ENCODE measurements at places on chromosomes 11 and 22. TPM values are rescaled to one million over a fixed set of nuclear protein-coding genes. Genes with fewer than 3 reads are reported as not detected.

- no peak for DNase-seq
- no peaks in the 10 kb centered on the region for H3K36me3 ChIP-seq
- H3K4me3 ChIP-seq = no peak overlapping the region
- H3K4me1 ChIP-seq = no peaks in the 10 kb centered on the region
- peaks cover 12% of the 10 kb centered on the region for H3K27me3 ChIP-seq
- no peak overlapping the region for H3K27ac ChIP-seq
These were observed 1.4 kb downstream of the MOV10L1 start for GRCh38 chr22:50091092-50091768.

- H3K27ac ChIP-seq = peak overlapping the region; percentile 5
- no peaks in the 10 kb centered on the region for H3K27me3 ChIP-seq
- H3K4me1 ChIP-seq = peaks cover 42% of the 10 kb centered on the region
- peaks cover 3% of the 10 kb centered on the region for H3K36me3 ChIP-seq
- DNase-seq = no peak
These were observed 80.7 kb upstream of the NAV2 start for GRCh38 chr11:19631712-19632498.

DNA sequence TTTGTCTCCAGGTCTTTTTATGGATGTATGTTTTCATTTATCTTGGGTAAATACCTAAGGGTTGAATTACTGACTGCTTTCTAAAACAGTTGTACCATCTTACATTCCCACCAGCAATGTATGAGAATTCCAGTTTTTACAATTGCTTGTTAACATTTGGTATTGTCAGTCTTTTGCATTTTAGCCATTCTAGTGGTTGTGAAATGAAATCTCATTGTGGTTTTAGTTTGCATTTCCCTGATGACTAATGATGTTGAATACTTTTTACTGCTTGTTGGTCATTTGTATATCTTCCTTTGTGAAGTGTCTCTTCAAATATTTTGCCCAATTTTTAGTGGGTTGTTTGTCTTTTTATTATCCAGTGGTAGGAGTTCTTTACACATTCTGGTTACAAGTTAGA is 92.8 kb downstream of the ARFGAP2 start:
- no peaks in the 10 kb centered on the region for H3K27me3 ChIP-seq
- H3K4me3 ChIP-seq = no peak overlapping the region
- H3K36me3 ChIP-seq = no peaks in the 10 kb centered on the region
- H3K27ac ChIP-seq = no peak overlapping the region

DNA sequence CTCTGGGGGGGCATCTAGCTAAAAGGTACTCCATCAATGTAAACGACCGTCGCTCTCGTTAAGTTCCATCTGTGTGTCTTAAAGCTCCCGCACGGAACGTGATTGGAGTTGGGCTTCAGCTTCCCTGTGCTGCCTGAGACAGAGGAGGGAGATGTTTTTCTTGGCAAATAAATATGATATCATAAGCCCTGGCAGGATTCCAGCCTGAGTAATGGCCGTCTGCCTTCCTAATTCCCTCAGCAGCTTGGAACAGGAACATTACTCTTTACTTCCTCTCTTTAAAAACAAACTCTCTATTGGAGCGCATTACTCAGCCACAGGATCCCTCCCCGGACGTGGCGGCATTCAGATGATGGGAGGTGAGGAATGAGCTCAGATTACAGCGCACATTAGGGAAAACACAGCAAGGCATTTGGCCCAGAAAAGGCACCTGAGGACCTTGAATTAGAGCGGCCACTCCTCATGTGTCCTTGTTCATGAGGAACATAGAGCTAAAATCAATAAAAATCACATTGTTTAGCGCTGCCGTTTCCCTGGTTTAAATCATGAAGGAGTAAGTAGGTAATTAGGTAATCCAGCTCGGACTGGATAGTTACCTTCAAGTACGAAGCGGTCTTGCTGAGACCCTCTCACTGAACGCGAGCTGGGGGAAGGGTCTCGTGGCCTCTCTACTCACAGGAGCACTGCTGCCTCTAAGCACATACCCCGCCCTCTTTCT is 230.4 kb downstream of the ST3GAL4 start:
- H3K27me3 ChIP-seq = no peaks in the 10 kb centered on the region
- no peak overlapping the region for H3K4me3 ChIP-seq
- peaks cover 2% of the 10 kb centered on the region for H3K4me1 ChIP-seq
- H3K36me3 ChIP-seq = no peaks in the 10 kb centered on the region

GRCh38 chr11:101777476-101777875 is 137.3 kb upstream of the CEP126 start:
- no peaks in the 10 kb centered on the region for H3K36me3 ChIP-seq
- no peak for DNase-seq
- peaks cover 5% of the 10 kb centered on the region for H3K4me1 ChIP-seq
- no peak overlapping the region for H3K4me3 ChIP-seq
- H3K27ac ChIP-seq = no peak overlapping the region

GRCh38 chr11:73152086-73152853 is 10.2 kb upstream of the FCHSD2 start:
- H3K27me3 ChIP-seq = no peaks in the 10 kb centered on the region
- no peak for DNase-seq
- peaks cover 65% of the 10 kb centered on the region for H3K4me1 ChIP-seq
- H3K4me3 ChIP-seq = no peak overlapping the region
- no peak overlapping the region for H3K27ac ChIP-seq

GRCh38 chr22:45159652-45160462 is 3.9 kb upstream of the NUP50 start:
- H3K36me3 ChIP-seq = peaks cover 7% of the 10 kb centered on the region
- peaks cover 34% of the 10 kb centered on the region for H3K4me1 ChIP-seq
- H3K27me3 ChIP-seq = no peaks in the 10 kb centered on the region
- DNase-seq = no peak
- no peak overlapping the region for H3K4me3 ChIP-seq
- H3K27ac ChIP-seq = peak overlapping the region; percentile 49

GRCh38 chr11:113387605-113388211 is at the start of gene ANKK1:
Gene ANKK1 (plus strand): TSS chr11:113387779. CDS start chr11:113387885, 106 bp downstream.
- H3K4me1 ChIP-seq = peaks cover 6% of the 10 kb centered on the region
- no peak within 1 kb of the TSS for H3K4me3 ChIP-seq
- no peak for DNase-seq
- no peak within 1 kb of the TSS for H3K27ac ChIP-seq
- H3K36me3 ChIP-seq = no peaks in the 10 kb centered on the region

DNA sequence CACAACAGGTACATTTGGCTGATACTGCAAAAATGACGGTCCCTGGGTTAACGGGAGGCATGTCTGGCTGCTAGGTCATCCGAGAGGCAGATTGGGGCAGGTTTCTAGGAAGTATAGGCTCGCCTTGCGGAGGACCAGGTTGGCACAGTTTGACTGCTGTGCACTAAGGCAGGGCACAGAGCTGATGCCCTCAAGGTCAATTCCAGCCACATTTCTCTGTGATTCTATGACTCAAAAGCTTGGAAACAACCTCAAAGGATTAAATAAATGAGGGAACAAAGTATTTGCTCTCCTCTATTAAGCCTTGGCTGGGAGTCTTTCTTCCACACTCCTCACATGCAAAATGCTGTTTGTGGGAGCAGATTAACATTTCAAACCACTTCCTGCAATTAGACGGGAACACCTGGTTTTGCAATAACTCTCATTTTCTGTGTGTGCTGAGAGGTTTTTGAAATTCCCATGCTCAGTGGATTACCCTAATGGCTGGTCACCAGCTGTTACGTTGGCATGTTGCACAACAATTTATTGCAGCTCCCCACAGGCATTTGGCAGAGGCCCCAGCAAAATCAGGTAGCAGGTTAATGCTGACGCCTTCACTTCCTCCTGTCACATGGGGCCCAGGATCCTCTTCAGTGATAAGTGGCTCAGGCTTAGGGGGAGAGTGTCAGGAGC is 61.0 kb upstream of the PLET1 start:
- H3K4me1 ChIP-seq = peaks cover 53% of the 10 kb centered on the region

DNA sequence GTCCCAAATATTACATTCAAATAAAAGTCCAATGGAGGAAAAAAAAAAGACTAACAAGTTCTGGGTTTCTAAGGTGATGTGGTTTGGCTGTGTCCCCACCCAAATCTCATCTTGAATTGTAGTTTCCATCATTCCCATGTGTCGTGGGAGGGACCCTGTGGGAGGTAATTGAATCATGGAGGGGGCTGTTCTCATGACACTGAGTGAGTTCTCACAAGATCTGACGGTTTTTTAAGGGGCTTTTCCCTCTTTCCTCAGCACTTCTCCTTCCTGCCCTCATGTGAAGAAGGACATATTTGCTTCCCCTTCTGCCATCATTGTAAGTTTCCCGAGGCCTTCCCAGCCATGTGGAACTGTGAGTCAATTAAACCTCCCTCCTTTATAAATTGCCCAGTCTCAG is 7.9 kb upstream of the MS4A2 start:
- peaks cover 11% of the 10 kb centered on the region for H3K27me3 ChIP-seq
- no peaks in the 10 kb centered on the region for H3K36me3 ChIP-seq
- H3K4me3 ChIP-seq = no peak overlapping the region
- no peaks in the 10 kb centered on the region for H3K4me1 ChIP-seq

- peak overlapping the region; percentile 55 for H3K27ac ChIP-seq
- no peaks in the 10 kb centered on the region for H3K27me3 ChIP-seq
- no peak for DNase-seq
- peaks cover 19% of the 10 kb centered on the region for H3K4me1 ChIP-seq
- peaks cover 39% of the 10 kb centered on the region for H3K36me3 ChIP-seq
These were observed 40.4 kb upstream of the GRIK4 start for GRCh38 chr11:120471131-120471530.

Gene PDE2A
- not detected for total RNA-seq

Gene TNNI2
- total RNA-seq = 1.3 TPM

Gene TCN2
- total RNA-seq = 11.5 TPM

Measured in chondrocyte (in vitro differentiated cells).